ENCODE measurements at places on chromosomes 3 and 15. TPM values are rescaled to one million over a fixed set of nuclear protein-coding genes. Genes with fewer than 3 reads are reported as not detected.

ARMC8 gene
- 59.0 TPM for total RNA-seq

HYAL3 gene
- 6.2 TPM for total RNA-seq

ADGRG7 gene
- total RNA-seq, result not detected

CRYGS gene
- total RNA-seq, result 0.65 TPM

SEMA3B gene
- 1.4 TPM for total RNA-seq

AHSG gene
- not detected for total RNA-seq

THAP10 gene
- total RNA-seq, result 1.9 TPM
